ENCODE measurements at places on chromosomes 4 and X. TPM values are rescaled to one million over a fixed set of nuclear protein-coding genes. Genes with fewer than 3 reads are reported as not detected.

The SFRP2 gene
- polyA plus RNA-seq = 10.3 TPM

The NAP1L5 gene
- polyA plus RNA-seq = 10.5 TPM

The ZNF718 gene
- 7.4 TPM for polyA plus RNA-seq

The MOSPD2 gene
- polyA plus RNA-seq = 24.0 TPM

The CABS1 gene
- not detected for polyA plus RNA-seq

The IL21 gene
- not detected for polyA plus RNA-seq

The RBMXL3 gene
- polyA plus RNA-seq = not detected

The WFS1 gene
- 38.5 TPM for polyA plus RNA-seq

The CXorf51A gene
- polyA plus RNA-seq = not detected

The LANCL3 gene
- 4.0 TPM for polyA plus RNA-seq

The ATP8A1 gene
- 33.2 TPM for polyA plus RNA-seq

The ANAPC4 gene
- polyA plus RNA-seq = 71.2 TPM

The USP17L28 gene
- polyA plus RNA-seq = not detected

The RIPPLY1 gene
- polyA plus RNA-seq = 0.27 TPM

The ASMT gene
- polyA plus RNA-seq = 0.87 TPM

- no peak for DNase-seq
These were observed 57.4 kb downstream of the ANTXR2 start for GRCh38 chr4:80015407-80016189.

GRCh38 chrX:2548711-2549423 lies 48.1 kb upstream of the DHRSX start:
- no peak for DNase-seq

DNA sequence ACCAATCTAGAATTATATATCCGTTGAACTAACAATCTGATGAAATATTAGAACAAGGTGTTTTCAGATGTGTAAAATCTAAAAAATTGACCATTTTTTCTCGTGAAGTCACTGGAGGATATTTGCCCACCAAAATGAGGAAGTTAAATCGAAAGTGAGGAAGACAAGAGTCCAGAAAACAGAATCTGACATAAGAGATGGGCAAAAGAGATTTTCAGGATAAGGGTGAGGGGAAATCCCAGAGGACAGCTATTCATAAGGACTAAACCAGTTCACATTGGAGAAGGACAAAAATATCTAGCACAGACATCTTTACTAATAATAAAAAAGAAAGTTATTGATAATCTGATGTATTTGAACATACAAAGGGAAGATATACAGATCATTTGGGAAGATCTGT lies 18.7 kb upstream of the ALG13 start:
- no peak for DNase-seq

DNA sequence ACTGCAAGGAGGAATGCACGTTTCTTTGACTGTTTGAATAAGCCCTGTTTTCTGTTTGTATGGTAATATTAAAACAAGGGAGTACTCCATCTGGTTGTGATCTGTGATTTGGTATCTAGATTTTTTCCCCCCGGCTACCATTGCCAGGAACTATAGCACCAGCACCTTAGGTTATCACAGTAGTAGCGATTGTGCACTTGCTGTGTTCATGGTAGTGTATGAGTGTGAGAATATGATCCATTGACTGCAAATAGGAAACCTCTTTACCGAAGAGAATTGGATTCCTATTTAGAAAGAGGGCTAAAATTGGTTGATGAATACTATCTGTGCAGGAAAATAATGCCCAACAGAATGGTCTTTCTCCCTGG lies 69.9 kb downstream of the LARP7 start:
- DNase-seq = no peak

DNA sequence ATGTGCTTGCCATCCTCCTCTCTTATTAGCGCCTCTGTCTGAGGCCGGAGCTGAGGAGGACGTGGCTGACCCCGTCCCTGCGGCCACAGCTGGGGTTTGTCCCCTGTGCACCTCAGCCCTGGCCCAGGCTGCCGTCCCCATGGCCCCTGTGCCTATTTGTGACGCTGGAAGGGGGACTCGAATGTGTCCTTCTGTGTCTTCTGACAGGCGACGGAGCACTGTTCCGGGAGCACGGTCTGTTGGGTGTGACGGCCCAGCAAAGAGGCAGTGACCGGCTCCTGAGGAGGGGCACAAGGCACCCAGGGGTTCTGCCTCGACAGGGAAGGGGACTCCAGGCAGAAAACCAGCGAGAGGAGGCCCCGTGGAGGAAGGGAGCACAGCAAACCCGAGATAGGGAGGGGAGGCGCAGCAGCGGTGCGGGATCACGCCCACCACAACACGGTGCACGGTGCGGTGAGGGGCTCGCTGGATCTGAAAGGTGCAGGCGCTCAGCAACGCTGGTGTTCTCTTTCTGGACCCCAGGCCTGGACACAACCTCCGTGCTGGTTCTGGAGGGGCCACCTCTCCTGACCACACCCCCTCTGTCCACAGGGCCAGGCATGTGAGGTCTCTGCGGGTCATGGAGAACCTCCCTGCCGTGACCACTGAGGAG lies 5.6 kb downstream of the SH3TC1 start:
- DNase-seq = no peak

GRCh38 chr4:15953625-15954024 lies 9.3 kb downstream of the FGFBP2 start:
- DNase-seq = no peak

- no peak for DNase-seq
These were observed 36.0 kb upstream of the CCNG2 start for GRCh38 chr4:77120886-77121508.

GRCh38 chr4:114156371-114156770 lies 176.9 kb upstream of the ARSJ start:
- no peak for DNase-seq

DNA sequence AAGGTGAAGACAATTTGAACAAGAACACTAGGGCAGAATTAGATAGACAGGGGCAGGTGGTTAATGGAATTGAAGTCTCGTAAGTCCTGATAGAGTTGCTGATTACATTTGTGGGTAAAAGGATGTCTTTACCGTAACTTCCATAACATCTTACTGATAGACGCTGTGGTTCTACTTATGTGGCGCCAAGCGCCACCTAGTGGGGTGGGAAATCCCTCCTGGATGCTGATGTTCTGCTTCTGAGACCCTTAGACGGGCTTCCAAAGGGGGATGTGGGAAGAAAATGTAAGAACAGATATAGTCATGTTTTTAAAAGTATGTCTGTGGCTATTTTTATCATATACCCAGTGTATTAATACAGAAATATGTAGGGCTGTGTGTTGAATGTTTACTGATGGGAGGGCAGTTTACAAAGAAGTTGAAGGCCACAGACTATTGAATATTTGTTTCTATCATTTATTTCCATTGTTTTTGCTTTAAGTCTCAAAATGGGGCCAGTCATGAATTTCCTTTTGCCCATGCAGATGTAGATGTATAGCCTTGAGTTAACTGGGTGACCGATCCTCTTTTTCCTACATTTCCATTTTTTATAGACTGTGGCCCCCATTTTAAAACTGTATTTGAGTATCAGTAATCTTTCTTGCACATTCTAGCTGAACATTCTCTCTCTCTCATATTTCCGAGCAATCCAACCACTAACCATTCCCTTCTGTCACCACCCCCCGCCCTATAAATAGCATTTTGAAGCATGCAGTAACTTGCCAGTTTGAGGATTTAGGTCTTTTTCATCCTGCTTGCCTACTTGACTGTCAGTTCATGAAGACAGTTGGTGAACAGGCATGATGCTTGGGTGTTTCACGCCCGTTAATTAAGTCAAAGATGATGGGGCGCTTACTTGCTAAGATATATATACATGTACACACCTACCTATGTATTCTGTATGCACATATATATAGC lies 12.1 kb upstream of the TLR8 start:
- peak; percentile 35 for DNase-seq

GRCh38 chr4:8205241-8205707 lies 6.2 kb downstream of the SH3TC1 start:
- DNase-seq = no peak

DNA sequence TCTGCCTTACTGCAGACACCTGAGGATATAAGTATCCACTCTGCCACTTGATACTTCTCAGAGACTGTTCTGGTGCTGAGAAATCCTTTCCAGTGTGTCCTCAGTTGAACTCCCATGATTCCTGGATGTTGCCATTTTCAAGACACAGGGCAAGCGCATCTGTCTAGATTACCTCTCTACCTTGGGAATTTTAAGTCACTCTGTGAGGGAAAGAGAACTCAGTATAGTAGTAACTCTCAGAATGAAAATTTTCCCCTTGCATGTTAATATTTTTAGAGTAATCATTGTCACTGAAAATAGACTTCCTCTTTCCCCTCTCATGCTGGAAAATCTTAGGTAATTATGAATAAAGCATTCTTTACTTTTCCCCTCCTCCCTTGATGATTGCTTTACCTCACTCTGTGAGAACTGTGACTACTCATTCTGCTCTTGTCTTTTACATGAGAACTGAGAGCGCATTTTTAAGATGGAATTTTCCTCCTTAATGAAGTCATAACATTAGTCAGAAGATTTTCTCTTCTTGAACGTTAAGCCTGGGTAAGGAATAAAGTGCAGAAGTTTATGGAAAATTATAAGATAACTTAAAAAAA lies 45.0 kb downstream of the TET2 start:
- DNase-seq = no peak

DNA sequence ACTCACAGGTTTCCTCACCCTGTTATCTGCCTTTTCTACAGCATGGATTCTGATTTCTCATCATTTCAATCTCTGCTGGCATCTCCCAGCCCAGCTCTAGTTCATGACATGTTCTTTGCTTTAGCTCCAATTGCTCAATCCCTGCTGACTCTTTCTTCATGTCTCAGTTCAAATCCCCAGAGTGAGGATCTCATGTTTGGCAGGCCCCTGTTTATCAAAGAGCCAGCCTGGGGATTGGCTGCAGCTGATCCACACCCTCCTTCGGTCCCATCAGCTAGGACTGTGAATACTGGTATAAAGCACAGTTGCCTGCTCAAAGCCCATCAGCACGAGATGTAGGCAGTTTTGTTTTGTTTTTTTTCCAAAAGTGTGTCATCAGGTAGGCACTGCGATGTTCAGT lies 14.4 kb upstream of the CC2D2A start:
- DNase-seq = no peak

- no peak for DNase-seq
These were observed 21.3 kb upstream of the CXCL6 start for GRCh38 chr4:73815145-73815544.

DNA sequence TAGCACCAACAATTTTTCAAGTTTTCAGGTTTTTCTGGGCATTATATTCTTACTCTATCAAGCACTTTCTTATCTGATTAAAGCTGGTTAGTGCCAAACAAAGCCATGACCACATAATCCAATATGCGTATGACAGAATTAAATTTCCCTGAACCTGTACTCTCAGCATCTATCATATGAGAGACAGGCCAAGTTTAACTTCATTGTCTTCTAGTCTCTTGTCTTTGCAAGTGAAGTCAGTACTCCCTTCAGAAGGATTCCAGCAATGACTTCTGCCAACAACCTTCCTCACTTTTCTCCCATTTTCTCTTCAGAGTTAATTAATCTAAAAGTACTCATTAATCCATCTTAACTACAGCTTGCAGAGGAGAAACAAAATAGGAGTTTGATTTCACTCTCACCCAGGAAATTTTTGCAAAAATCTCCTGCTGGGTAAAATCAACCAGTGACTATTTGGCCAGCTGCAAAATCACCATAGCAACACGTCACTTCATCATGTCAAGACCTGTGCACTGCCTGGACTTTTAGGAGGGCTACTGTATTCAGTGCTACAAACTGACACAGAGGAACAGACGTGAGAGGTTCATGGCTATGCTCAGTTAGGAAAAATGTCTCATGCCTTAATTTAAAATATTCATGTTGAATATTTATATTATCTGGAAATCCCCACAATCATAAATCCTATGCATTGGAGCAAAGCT lies 208.4 kb downstream of the ANTXR2 start:
- DNase-seq = no peak

- DNase-seq = no peak
These were observed 122.4 kb upstream of the ACSL4 start for GRCh38 chrX:109855501-109855900.

- no peak for DNase-seq
These were observed 107.8 kb downstream of the ADRA2C start for GRCh38 chr4:3874028-3874415.

GRCh38 chr4:84050015-84050414 lies 449.1 kb downstream of the NKX6-1 start:
- DNase-seq = no peak

DNA sequence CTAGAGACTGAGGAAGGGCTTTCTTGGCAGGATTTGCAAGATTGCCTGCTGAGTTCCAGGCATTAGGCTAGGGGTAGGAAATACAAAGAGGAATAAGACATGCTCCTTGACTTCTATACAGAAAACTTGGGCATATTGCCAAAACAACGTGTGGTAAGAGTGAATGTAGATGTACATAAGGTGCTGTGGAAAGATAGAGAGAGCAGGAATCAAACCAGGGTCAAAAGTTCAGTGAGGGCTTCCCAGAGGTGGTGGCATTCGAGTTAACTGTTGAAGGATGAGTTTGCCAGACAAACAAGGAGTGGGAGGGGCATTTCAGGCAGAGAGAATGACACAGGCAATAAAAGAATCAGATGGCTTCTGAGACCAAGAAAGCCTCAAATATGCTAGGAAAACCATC lies 187.9 kb downstream of the KDR start:
- no peak for DNase-seq

- DNase-seq = peak; percentile 2
These were observed 37.1 kb downstream of the MAB21L2 start for GRCh38 chr4:150619042-150619441.

DNA sequence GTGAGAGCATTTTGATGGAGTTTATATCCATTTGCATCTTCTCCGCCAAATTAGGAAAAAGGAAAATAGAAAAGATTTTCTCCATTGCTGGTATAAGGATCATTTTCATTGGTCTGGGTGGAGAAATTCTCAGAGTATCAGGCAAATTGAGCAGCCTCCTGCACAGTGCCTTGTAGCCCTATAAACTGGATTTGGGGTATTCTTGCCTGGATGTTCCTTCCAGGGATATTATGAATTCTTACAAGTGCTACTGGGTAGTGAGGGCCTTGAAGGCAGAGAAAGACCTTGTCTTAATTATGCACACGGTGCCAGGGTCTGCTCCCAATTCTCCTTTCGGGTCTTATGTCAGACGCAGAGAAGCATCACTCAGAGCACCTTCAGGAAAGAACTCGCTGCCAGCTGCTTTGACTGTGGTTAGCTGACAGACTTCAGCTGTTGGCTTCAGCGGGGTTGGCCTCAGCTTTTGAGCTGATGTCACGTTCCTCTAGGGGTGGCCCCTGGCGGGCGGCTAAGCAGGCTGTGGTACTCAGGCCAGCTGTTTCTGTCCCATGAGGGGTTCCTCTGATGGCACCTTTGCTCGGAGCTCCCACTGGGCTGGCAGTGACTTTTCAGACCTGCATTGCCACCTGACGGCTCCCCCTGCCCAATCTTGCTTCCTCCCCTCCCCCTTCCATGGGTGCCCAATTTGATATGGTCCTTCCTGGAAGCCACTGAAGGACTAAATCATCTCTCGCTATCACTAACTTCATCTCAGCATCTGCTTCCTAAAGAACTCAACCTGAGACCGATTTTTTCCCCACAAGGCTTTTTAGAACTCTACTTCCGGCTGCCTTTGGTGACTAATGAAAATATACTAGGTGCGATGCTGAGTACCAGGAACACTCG lies 519.5 kb downstream of the BCOR start:
- DNase-seq = peak; percentile 28

- DNase-seq = no peak
These were observed 83.5 kb downstream of the CHRNA9 start for GRCh38 chr4:40418430-40419230.

- no peak for DNase-seq
These were observed 36.5 kb downstream of the EFNB1 start for GRCh38 chrX:68865300-68865699.
